Stimulated activated CD4-positive, alpha-beta T cell treated with anti-CD3 and anti-CD28 coated beads, Interleukin-12 subunit alpha, Interleukin-12 subunit beta, amount 100 ng/mL, for 48 hours (primary cell): ENCODE measurements at places on chromosomes 7 and 10.

DNA sequence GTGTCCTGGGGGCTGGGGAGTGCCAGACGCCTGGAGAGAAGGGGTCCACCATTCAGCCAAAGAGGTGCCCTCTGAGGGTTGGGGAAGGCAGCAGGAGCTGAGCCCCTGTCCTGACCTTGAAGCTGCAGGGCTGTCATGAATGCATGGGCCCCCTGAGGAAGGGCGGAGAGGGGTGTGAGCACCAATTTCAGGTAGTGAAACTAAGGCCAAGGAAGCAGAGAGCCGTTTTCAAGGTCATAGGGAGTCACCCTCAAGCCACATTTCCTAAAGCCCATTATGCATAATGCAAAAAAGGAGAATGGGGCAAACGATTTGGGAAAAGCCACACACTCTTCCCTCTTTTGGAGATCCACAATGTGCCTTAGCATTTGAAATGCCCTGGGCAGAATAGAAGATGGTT lies 37.2 kb downstream of the FIGNL1 start:
- DNase-seq: no peak

GRCh38 chr10:84329196-84329611 lies 815 bp downstream of the CCSER2 start:
- DNase-seq: peak; percentile 69

DNA sequence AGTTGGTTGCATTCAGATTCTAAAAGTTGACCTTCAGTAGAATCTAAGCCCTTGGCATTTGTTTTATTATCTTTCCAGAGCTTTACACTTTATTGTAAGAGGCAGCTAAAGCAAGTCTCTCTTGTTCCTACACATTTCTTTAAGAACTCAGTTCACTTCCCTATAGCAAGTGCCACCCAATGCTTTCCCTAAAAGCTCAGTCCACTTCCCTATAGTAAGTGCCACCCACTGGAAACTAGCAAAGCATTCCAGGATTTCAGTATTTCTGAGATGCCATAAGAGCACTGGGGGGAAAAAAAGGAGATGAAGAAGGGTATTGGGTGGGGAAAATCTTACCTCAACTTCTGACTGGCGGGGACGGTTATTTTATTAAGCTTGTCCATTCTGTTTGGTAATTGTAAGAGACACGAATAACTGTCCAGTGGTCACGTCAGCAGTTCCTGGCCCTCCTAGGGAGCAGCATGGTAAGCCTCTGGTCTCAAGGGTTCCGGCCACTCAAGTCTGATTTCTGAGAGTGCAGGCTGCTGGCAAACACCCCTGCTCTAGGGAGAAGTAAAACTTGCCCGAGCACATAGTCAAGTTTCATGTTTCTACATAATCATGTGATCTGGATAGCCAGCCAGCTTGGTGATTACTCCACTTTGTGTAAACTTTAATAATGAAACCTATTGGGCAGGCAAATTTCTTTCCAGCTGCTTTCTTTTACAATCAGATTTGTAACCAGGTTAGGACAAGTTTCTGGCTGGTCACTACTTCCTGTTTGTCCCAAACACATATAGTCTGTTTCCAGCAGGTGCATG lies at the start of gene BLNK:
TSS of gene BLNK (minus strand) at position 554 of the 800 bp plus-strand sequence. CDS start at position 383, 171 bp downstream.
- DNase-seq: no peak

DNA sequence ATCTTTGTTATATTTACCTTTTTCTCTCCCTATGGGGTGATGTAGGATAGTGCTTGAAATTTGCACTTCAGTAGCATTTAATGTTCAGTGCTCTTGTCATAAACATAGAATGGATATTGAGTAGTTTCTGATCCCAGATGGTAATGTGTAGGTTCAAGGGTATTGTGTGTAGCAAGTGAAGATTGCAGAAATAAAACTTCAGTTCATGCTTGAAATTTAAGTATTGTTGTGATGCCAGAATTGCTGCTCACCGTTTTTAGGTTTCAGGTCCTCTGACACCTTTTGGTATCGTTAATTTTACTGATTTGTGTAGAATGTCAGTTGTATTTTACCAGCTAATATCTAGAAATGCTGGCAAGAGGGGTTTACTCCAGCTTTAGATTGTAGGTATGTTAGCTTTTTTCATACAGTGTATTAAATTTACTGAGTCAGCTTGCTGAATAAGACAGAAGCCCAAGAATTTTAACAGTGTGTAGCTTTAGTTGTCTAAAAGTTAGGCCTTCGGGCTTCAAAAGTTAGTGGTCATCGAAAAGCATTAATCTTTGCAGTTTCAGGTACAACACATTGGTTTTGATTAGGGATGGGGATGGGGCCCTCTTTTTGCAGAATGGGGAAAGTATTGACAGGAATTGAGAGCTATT lies 1.9 kb downstream of the PTEN start:
- no peak for DNase-seq

DNA sequence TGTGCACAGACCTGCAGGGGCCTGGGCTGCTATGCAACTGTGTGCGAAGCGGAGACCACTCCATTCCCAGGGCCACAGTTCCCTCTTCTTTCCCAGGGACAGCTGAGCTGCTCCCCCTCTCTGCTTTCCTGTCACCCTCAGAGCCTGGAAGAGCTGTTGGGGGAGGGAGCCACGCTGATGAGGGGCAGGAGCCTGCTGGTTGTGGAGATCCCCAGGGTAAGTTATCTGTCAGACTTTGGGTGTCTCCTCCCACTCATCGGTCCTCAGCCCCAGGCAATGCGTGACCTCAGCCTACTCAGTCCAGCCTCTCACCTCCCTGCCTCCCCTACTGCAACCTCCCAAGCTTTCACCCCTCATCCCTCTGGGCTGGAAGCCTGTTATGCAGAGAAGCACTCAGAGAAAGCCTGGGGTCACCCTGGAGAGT lies 53.5 kb downstream of the ZNF467 start:
- DNase-seq: no peak

- no peak for DNase-seq
Measured at GRCh38 chr10:98619446-98619845, 172.7 kb upstream of the HPS1 start.
